ENCODE measurements at places on chromosomes 7 and 10.

DNA sequence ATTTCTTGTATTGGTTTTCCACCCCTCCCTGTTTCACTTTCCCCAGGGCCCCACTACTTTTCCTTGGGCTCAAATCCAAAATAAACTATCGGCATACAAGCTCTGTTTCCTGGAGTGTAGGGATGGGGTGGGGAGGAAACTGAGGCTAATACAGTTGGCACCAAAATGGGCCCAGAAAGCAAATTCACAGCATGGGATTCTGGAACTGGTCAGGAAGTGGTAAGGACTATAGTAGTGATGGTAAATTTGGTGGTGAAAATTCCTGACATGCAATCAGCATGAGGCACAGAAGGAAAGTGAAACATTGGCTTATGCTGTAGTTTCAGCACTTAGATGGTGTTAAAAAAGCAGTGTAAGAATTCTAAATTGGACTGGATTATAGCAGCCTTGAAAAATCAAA lies 8.7 kb upstream of the SAMD9L start:
- DNase-seq = no peak

- no peak for DNase-seq
Observed at GRCh38 chr7:39565538-39565937, 666 bp upstream of the YAE1 start.

DNA sequence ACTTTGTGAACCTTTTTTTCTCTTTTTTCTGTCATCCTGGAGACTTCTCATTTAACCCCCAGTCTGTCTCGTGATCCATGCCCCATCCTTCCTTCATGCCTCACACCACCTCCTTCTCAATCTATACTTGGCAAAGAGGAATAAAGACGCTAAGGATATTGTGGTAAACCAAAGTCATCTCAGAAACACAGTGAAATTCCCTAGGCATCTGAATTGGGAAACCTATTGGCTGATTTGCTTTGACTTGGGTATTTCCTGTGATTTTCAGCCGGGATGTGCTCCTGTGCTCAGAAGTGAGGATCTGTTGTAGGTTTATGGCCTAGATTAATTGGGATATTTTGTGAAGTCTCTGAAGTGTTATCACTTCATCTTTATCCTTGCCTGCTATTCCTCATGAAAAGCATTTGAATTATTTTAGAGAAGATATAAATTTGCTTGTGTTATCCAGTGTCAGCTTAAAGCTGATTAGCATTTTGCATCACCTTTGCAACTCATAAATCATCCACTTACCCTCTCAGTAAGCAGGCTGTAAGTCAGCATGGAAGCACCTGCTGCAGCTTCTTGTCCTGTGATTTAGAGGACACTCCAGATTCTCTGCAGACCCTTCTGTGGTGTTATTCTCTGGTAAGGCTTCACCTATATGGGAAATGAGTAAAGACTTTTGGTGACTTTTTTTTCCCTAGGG lies 138.0 kb downstream of the AUTS2 start:
- DNase-seq = no peak

DNA sequence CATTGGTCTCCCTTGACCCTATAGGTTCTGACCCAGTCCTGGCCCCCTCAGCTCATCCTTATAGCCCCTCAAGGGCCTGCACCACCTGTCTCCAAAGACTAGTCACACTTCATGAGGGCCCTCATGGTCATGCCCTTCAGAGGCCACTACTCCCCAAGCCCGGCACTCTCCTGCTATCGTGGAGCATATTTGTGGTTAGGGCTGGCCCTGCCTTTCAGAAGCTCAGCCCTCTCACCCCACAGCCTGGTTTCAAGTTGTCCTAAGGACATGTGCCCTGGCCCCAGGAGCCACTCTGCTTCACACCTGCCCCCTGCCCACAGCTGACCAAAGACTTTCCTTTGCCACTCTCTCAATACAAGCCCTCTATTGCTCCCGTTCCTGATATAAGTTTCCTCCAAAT lies 60.3 kb upstream of the LBX1 start:
- no peak for DNase-seq

- DNase-seq = no peak
Observed at GRCh38 chr7:6290319-6290741, 17.9 kb upstream of the CYTH3 start.

DNA sequence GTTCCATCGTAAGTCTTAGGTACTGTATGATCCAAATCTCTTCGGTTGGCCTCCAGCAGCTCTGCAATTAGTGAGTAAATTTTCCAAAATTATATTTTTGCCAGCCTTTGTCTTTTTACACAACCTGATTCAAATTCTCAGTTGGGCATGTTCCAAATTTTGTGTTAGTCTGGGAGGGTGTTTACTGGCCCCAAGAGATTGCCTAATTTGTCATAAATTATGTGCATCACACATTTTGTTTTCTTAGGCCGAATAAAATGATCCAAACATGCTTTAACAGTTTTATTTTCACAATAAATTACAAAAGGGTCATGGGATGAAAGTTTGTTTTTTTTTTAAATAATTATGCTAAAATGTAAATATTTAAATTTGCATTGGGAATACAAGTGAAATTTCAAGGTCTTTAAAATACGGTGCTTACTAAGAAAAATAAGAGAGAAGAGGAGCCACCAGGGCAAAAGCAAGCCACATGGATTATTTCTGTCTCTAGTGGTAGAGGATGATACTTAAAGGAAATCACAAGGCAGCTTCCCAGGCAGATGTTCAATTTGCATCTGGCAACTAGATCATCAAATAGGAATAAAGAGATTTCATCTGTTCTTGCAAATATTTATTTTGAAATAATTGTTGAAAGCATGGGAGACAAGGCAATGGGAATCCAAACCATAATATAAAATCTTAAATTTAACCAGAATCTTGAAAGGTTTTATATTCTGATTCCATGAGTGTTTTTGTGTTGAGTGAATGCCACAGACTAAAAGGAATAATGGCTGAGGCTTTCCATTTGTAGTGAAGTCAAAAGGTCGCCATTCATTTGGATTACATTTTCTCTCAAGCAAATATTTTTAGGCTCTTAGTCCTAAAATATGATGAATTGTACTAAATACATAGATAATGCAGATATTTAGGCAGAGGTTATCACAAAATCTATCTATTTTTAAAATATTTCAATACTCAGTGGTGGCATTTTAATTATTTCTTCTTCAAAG lies 111.1 kb downstream of the MDFIC start:
- no peak for DNase-seq

GRCh38 chr7:55432939-55433784 lies 68.0 kb downstream of the LANCL2 start:
- DNase-seq = peak; percentile 57

- no peak for DNase-seq
Observed at GRCh38 chr7:70178211-70178610, 579.9 kb downstream of the AUTS2 start.

DNA sequence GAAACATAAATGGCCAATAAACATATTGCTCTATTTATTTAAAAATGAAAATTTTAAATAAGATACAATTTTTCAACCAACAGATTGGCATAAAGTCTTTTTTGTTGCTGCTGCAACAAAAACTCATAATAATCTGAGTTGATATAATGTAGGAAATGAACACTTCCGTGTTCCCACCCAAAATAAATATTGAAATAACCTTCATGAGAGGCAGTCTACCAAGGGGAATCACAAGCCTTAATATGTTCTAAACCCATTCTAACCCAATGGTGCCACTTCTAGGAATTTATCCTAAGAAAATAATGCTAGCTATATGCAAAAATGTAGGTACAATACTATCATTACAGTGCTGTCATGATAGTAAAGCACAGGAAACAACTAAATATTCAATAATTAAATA lies 39.1 kb downstream of the SLC25A13 start:
- peak; percentile 38 for DNase-seq

DNA sequence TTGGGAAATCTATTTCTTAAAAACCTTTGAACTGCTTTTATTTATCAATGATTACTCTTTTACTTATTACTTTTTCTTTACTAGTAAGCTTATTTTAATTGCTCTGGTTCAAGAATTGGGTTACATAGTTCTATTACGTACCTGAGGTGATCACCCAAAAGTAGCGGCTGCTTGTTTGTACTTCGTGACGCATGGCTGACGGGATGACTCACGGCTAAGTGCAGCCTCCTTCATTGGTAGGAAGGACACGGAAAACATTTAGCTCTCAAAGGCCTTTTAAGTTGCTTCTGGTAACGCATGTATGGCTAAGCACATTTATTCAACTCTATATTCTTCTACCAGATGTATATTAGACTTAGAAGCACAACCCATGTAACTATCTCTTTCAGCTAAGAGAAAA lies 285.8 kb upstream of the SP4 start:
- DNase-seq = no peak

DNA sequence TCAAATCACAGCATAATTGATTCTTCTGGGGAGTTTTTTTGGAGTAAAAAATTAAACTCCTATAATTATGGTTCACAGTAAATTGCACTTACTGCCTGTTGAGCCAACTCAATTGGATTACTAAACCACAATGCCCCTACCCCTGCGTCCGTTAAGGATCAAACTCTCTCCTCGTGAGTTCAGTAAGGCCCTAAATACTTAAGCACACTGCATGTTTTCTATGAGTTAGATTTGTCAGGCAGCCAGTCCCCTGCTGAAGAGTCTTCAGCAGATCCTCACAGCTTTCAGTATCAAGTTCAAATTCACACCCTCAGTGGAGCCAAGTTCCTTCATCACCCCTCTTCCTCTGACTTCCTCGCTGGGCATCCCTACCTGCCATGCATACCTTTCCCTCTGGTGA lies 275.0 kb upstream of the BMPER start:
- no peak for DNase-seq

DNA sequence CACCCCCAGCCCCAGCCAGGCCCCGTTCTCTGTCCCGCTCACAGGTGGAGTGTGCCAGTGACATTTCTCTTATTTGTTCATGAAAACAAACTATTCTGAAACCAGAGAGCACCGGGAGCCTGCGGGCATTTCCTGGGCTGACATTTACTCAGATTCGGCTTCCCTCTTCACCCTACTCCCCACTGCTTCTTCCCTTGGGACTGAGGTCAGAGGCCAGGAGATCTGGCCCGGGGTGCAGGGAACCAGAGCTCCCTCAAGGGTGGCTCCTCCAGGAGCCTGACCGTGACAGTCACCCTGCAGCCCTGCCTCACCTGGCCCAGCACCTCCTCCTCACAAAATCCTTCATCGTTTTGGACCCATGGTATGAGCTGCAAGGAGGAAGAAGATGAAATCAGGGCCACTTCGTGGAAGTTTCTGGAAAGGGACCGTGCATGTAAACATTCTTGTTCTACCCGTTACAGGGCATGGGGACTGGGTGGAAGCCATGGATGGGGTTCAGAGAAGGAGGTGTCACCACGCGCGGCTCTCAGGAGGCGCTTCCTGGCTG lies 12.2 kb downstream of the BHLHA15 start:
- no peak for DNase-seq

- no peak for DNase-seq
Observed at GRCh38 chr7:147524726-147525250, 1065.8 kb upstream of the C7orf33 start.

DNA sequence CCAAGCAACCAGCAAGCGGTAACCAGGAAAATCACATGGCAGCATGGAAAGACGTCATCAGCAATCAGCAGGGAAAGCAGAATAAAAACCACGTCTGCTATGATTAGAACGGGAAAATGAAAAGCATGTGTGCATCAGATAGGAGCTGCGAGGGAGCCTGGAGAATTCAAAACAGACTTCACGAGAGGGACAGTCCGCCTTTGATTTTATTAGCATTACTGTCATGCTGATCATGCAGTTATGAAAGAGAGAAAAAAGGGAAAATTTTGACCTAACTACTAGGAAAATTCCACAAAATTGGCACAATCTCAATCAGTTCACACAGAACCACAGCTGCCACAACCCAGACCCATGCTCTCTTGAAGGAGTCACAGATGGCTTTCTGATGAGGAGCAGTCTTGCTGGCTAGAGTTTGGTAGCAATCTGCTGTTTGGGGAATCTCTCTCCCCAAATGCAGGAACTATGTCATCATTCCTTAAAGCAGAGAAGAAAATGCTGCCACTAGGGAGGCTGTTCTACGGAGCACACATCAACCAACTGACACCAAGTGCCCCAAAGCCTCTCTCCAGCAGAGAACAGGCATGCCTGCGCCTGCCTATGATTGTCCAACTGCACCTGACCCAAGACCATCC lies 295.9 kb downstream of the TNS3 start:
- DNase-seq = no peak

DNA sequence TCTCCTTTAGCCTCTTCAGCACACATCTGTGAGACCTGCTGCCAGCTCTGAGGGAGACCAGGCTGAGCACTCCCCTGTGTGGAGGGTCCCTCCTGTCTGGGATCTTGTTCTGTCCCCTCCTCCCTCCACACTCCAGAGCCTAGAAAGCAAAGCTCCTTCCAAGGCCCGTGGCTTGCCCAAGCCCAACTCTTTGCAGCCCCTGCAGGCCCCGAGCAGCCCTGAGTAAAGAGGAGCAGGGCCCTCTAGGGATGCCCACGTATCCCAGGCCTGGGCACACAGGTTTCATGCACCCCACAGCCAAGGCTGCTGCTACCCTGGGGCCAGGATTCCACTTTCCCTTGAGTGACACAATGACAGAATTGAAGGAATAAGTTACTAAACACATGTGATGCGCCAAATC lies 24.0 kb downstream of the COBL start:
- no peak for DNase-seq

DNA sequence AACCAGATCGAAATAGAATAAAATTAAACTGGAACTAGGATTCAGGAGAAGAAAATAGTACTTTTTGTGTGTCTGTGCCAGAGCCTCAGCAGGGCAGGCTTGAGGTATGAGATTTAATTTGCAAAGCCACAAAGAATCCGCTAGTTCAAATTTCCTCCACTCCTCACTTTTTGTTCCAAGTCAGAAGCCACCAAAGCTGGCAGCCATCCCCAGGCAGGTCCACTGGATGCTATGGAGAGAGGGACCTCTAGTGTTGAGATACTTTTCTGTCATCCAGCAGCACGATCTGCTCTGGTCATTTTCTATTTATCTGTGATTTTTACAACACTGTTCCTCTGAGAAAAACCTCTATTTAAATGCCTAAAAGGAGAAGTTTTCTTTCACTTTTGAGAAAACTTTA lies 147.9 kb upstream of the FRMD4A start:
- DNase-seq = peak; percentile 74

DNA sequence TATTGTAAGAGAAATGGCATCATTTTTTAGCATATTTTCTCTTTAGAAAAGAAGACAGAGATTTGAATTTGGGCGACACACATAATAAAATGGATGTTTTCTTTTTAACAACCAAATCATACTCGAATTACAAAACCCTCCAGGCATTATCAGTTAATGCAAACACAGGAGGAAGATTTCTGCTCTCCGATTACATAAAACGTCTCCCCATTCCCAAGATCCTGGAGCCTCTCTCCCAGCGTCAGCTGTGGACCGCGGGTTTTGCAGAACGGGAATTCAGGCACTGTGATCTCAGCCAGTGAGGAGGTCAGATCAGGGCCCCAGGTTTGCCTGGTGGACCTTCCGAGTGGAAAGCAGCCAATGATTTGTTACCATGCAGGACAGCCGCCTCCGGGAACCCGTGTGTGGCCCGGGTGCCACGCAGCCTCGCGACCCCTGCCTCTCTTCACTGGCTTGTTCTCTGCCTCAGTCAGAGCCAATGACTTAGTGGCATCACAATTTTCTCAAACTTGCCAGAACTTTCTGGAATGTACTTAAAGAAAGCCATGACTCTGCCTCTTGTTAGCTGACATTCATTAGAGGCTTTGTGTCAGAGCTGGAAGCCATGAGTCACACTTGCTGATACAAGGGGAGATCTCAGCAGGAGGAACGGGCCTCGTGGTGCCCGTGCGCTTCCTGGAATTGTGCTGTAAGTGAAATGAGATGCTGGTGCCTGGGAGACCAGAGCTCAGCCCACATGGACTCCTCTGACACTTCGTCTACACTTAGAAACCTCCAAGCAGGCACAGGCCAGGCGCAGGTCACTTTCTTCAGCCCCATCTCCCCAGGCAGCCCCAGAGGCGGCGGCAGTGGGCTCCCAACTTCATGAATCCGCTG lies 246.1 kb downstream of the KLF6 start:
- peak; percentile 98 for DNase-seq

Data from dermis microvascular lymphatic vessel endothelial cell (primary cell).